Suprapubic skin (tissue), 4 donors: ENCODE measurements at places on chromosomes 5 and 9. TPM values are rescaled to one million over a fixed set of nuclear protein-coding genes. Genes with fewer than 3 reads are reported as not detected.

- no peak for DNase-seq
- no peaks in the 10 kb centered on the region for H3K36me3 ChIP-seq
- no peak overlapping the region for H3K27ac ChIP-seq
Observed at GRCh38 chr9:21906881-21907280, 87.3 kb downstream of the CDKN2A start.

PDCD1LG2 gene
- 0.97 TPM for total RNA-seq

POC5 gene
- 21.6 TPM for total RNA-seq

- no peak overlapping the region for H3K27ac ChIP-seq
- DNase-seq, result no peak
- H3K36me3 ChIP-seq, result no peaks in the 10 kb centered on the region
- no peak overlapping the region for H3K4me3 ChIP-seq
- H3K4me1 ChIP-seq, result no peaks in the 10 kb centered on the region
- no peaks in the 10 kb centered on the region for H3K27me3 ChIP-seq
Observed at GRCh38 chr5:144880513-144880912, 709.8 kb downstream of the KCTD16 start.

- H3K27me3 ChIP-seq, result no peaks in the 10 kb centered on the region
- peaks cover 9% of the 10 kb centered on the region for H3K4me1 ChIP-seq
- no peak overlapping the region for H3K27ac ChIP-seq
- H3K4me3 ChIP-seq, result no peak overlapping the region
- DNase-seq, result no peak
Observed at GRCh38 chr9:70113403-70114022, 69.9 kb downstream of the MAMDC2 start.
